ENCODE measurements at places on chromosomes 16 and 17.

DNA sequence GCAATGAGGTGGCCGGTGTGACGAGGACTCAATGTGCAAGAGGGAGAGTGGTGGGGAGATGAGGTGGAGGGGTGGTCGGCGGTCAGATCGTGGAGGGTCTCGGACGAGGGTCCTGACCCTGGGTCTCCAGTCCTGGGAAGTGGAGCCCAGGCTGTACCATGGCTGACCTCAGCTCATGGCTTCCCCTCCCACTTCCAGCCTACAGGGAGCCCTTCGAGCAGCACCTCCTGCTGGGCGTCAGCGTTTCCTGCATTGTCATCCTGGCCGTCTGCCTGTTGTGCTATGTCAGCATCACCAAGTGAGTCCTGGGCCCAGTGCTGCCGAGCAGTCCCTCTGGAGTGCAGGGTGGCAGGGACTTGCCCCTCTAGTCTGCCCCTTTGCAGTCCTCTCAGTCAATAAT, 41.8 kb downstream of the IL4R start:
- peak; percentile 43 for DNase-seq

DNA sequence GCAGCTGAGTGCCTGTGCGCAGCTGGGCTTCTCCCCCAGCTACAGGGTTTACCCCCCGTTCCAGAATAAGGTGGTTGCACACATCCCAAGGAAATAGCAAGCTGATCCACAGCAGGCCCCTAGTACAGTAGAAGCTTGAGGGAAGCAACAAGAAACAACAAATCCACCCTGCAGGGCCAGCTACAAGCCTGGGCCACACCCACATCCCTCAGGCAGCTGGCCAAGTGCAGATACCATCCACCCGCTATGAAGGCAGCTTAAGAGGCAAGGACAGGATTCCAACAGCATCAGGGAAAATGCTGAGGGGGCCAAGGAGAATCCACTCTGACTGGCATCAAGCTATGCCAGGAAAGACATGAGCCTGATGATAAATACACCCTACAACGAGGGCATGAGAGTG, 66.9 kb upstream of the RCVRN start:
- DNase-seq: no peak

- DNase-seq: peak; percentile 51
Observed at GRCh38 chr16:24670623-24671454, 58.6 kb upstream of the TNRC6A start.

DNA sequence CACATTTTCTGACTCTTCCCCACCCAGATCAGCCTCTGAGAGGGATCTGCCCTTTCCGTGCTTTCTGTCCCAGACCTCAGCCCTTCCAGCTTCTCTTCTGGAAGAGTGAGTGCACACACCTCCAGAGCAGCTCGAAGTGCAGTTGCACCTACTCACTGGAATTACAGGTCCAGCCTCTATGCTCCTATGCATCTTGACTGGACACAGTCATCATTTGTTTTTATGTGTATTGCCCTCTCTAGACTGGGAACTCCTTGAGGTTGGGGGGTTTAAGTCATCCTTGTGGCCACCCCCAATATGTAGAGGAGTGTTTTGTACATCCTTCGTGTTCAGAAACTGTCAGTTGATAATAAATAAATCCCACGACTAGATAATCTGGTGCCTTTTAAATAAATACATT, 81.9 kb downstream of the CDK5R1 start:
- no peak for DNase-seq

GRCh38 chr16:58126451-58126961, 2.7 kb downstream of the CFAP20 start:
- DNase-seq: no peak

DNA sequence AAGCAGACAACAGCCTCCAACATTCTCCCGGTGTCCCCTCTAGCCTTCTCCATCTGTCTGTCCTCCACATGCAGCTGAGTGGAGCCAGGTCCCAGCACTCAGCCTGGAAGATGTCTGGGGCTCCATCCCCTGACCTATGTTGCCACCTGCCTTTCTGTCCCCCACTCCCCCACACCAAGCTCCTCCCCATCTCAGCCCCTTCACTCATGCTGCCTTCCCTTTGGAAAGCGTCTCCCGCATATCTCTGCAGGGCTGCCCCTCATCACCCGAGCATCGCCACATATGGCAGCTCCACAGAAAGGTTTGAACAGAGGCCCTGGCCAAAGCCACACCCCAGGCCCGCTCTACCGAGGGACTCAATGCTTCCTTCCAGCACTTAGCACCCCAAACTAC, 24.2 kb downstream of the NSMCE1 start:
- DNase-seq: no peak

DNA sequence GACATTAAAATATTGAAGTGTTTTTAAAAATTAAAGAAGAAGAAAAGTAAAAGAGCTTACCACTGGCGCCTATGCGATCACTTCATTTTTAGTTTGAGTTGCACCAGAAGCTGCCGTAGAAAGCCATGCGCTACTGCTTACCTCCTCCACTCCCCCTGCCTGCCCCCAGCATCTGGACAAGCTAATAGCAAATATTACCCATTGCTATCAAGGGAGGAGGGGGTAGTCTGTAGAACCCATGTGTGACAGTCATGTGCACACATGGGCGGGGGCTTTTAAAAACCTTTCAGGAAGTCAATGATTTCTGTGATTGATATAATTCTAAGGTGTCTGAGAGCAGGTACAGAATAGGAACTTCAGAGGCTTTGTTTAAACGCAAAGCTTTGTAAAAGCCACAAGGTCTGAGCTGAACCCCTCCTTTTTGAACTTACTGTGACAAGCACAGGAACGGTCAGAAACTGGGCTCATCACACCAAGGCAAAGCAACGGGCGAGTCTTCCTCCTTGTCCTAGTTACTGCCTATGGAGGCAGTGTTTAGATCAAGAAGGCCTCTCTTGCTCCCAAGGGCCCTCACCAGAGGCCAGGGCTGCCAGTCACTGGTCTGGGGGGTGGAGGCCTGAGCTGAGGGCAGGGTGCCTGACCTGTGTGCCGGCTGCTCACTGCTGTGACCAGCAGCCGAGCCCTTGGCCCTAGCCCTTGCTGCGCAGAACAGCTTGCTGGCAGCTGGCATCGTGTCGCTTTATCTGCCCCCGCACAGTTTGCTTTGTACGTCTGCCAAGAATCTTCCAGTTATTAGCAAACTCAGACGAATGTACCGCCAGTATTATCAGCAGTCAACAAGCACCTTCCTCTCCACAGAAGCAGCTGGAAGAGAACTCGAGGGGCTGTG, 15.0 kb downstream of the GINS2 start:
- DNase-seq: no peak

DNA sequence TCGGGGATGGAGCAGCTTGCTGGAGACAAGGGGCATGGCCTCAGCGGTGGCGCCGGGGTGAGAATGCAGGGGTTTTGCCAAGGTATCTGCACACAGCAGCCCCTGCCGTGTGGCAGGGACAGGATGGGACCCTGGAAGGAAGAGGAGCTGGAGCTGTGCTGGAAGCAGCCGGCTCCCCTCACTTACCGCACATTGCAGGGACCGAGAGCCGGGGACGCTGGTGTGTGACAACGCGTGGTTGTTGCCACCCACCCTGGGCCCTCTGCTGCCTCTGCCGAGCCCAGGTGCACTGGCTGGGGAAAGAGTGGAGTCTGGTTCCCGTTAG, 3.0 kb downstream of the NUBP2 start:
- no peak for DNase-seq

DNA sequence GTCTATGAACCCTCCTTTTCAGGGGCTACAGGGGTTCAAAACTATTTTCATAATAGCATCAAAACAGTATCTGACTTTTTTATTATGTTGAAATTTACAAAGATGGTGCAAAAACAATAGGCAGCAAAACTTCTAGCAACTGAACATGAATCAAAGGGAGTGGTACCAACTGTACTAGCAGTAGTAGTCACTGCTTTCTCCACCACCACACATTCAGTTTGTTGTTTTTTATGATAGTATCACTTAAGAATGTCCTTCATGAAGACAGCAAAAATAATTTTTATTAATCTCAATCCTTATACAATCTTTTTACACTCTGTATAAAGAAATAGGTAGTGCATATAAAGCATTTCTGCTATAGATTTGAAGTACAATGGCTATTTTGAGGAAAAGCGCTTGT, 47.6 kb downstream of the MED13 start:
- no peak for DNase-seq

- no peak for DNase-seq
Observed at GRCh38 chr16:86289907-86290306, 220.4 kb upstream of the FOXF1 start.
